ENCODE measurements at places on chromosomes 1 and 21. TPM values are rescaled to one million over a fixed set of nuclear protein-coding genes. Genes with fewer than 3 reads are reported as not detected.

Gene KRTAP19-7
- polyA plus RNA-seq, result not detected

Gene IGSF9
- polyA plus RNA-seq, result 107 TPM

Gene XKR8
- 7.8 TPM for polyA plus RNA-seq

GRCh38 chr1:29696656-29697390 lies 460.5 kb downstream of the PTPRU start:
- DNase-seq, result no peak
- no peaks in the 10 kb centered on the region for H3K4me1 ChIP-seq
- peaks cover 4% of the 10 kb centered on the region for H3K27me3 ChIP-seq

- DNase-seq, result peak; percentile 82
- no peaks in the 10 kb centered on the region for H3K27me3 ChIP-seq
- no peak overlapping the region for H3K4me3 ChIP-seq
- H3K4me1 ChIP-seq, result peaks cover 7% of the 10 kb centered on the region
- no peaks in the 10 kb centered on the region for H3K36me3 ChIP-seq
- H3K27ac ChIP-seq, result peak overlapping the region; percentile 55
Measured at GRCh38 chr1:233113009-233113879, 162.8 kb downstream of the NTPCR start.

Gene FAM167B
- polyA plus RNA-seq, result 2.8 TPM

Gene CYP2J2
- polyA plus RNA-seq, result 21.3 TPM

DNA sequence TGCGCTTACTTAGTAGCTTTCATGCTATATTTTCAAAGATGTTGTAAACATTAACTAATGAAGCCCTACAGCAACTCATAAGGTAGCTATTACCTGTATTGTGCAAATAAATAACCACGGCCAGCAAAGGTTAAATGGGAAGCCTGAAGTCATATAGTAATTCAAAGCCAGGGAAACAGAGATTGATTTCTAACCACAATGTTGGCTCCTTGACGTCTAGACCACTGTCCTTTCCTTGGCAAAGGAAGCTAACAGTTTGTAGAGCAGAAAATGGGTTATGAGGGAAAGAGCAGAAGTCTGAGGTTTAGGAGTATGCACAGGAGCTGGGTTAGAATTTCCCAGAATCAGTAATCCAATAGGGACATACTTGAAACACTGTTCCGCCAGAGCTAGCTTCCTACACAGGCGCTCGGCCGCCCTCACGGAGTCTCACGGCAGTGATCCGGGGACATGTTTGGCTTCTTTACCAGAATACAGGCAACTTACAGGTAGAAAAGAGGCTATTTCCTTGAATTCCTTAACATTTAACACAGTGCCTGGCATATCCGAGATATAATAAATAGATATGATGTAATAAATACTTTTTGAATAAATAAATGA lies 298.8 kb upstream of the LYPLAL1 start:
- DNase-seq, result no peak
- H3K27ac ChIP-seq, result no peak overlapping the region
- H3K27me3 ChIP-seq, result no peaks in the 10 kb centered on the region
- H3K4me1 ChIP-seq, result no peaks in the 10 kb centered on the region
- no peaks in the 10 kb centered on the region for H3K36me3 ChIP-seq

- H3K27ac ChIP-seq, result no peak overlapping the region
- H3K27me3 ChIP-seq, result no peaks in the 10 kb centered on the region
- H3K4me1 ChIP-seq, result no peaks in the 10 kb centered on the region
- H3K4me3 ChIP-seq, result no peak overlapping the region
- H3K36me3 ChIP-seq, result no peaks in the 10 kb centered on the region
- no peak for DNase-seq
Measured at GRCh38 chr1:195761104-195761503, 847.1 kb downstream of the KCNT2 start.

Gene RPE65
- 1.2 TPM for polyA plus RNA-seq

Gene PLA2G2F
- polyA plus RNA-seq, result not detected

DNA sequence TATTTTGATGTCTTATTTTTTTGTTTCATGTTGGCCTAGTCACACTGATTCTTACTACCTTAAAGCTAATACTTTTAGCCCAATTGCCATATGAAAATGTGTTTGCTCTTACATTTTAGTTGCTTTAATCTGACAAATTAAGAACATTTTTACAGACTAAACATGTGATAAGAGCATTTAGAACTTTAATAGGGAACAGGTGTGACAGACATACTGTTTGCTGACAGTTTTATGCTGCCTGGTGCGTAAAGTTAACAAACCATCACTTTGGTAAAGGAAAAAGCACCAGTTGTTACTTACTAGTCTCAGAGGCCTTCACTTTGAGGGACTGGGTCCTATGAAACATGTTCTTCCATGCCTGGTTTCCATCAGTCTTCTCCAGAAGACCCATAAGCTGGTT lies 14.7 kb downstream of the CMPK1 start:
- no peak overlapping the region for H3K27ac ChIP-seq
- no peak for DNase-seq
- H3K27me3 ChIP-seq, result no peaks in the 10 kb centered on the region
- no peak overlapping the region for H3K4me3 ChIP-seq

Gene LCE7A
- polyA plus RNA-seq, result not detected

DNA sequence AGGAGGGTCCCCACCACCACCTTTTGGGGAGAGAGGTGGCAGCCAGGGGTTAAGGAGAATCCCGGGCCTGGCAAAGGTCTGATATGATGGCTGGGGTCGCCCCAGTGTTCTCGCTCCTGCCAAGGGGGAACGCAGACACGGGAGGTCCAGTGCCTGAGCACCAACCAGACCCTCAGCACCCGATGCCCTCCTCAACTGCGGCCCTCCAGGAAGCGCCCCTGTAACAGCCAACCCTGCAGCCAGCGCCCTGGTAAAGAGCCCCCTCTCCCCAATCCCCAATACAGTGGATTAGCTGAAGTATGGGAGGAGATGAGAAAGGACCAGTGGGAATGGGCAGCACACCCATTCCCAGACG lies 10.4 kb downstream of the ADAMTSL4 start:
- H3K27me3 ChIP-seq, result no peaks in the 10 kb centered on the region
- H3K4me3 ChIP-seq, result no peak overlapping the region
- no peak for DNase-seq
- peaks cover 6% of the 10 kb centered on the region for H3K36me3 ChIP-seq
- peaks cover 40% of the 10 kb centered on the region for H3K4me1 ChIP-seq
- H3K27ac ChIP-seq, result no peak overlapping the region

Gene LHX8
- polyA plus RNA-seq, result not detected

- peaks cover 92% of the 10 kb centered on the region for H3K36me3 ChIP-seq
- no peak for DNase-seq
- H3K27ac ChIP-seq, result no peak overlapping the region
- no peak overlapping the region for H3K4me3 ChIP-seq
Measured at GRCh38 chr1:160225345-160225744, 20.2 kb downstream of the PEA15 start.

- H3K36me3 ChIP-seq, result peaks cover 50% of the 10 kb centered on the region
- H3K27ac ChIP-seq, result no peak overlapping the region
- no peaks in the 10 kb centered on the region for H3K27me3 ChIP-seq
- peaks cover 33% of the 10 kb centered on the region for H3K4me1 ChIP-seq
Measured at GRCh38 chr1:33335020-33335419, 14.1 kb upstream of the A3GALT2 start.

Gene SLAMF8
- polyA plus RNA-seq, result 4.5 TPM

All from large intestine (tissue), 12 donors.